ENCODE measurements at places on chromosomes 16 and 17.

DNA sequence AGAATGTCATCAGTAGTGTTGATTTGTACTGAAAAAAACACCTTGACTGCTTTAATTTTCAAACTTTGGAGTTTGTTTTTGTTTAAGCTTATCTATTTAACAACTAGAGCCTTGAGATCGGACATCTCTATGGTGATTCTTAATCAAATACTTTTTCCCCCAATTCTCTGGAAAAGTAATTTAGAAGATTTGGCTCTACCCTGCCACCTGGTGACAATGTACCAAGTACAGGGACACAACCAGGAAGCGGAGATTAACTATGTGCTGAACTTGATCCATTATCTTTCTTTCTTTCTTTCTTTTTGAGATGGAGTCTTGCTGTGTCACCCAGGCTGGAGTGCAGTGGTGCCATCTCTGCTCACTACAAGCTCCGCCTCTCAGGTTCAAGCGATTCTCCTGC lies 30.8 kb downstream of the USP43 start:
- DNase-seq, result no peak

GRCh38 chr16:11329891-11330290 lies 15.4 kb upstream of the RMI2 start:
- no peak for DNase-seq

GRCh38 chr17:78925234-78925633 lies at the start of gene TIMP2:
Gene TIMP2 (minus strand): TSS chr17:78925387. CDS start chr17:78925088, 299 bp downstream.
- no peak for DNase-seq

DNA sequence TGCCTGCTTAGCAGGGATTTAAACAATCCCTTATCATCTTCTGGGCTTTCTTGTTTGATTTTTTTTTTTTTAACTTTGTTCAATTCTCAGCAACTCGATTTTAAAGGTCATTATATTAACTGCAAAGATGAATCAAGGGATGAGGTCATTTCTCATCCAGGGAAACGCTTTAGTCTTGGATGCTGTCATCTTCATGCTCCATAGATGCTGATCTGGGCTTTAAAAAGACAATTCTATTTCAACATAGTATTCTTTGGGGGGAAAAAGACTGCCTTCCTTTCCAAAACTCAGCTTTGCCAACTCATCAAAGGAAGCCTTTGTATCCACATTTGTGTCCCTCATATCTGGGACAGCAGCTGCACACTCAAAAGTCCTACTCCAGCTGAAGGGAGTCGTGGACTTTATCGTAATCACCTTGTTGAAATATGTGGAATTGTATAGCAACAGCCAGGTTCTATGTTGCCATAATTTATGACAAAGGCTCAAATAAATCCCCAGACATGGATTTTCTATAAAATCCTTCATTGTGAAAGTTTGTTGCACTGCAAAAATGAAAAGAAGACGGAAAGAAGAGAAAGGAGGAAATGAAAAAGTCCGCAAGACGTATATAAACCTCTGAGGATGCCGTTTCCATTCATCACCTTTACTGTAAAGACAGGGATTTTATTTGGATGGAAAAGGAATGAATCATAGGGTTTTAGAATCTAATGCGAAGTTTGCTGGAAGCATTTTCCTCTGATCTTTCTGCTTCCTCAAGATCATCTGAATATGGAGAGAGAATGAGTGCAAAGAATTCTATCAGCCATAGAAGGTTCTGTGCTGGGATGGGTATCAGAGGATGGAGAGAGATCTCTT lies 48.6 kb upstream of the XYLT1 start:
- DNase-seq, result no peak

GRCh38 chr17:81019563-81020442 lies 15.1 kb upstream of the BAIAP2 start:
- no peak for DNase-seq

DNA sequence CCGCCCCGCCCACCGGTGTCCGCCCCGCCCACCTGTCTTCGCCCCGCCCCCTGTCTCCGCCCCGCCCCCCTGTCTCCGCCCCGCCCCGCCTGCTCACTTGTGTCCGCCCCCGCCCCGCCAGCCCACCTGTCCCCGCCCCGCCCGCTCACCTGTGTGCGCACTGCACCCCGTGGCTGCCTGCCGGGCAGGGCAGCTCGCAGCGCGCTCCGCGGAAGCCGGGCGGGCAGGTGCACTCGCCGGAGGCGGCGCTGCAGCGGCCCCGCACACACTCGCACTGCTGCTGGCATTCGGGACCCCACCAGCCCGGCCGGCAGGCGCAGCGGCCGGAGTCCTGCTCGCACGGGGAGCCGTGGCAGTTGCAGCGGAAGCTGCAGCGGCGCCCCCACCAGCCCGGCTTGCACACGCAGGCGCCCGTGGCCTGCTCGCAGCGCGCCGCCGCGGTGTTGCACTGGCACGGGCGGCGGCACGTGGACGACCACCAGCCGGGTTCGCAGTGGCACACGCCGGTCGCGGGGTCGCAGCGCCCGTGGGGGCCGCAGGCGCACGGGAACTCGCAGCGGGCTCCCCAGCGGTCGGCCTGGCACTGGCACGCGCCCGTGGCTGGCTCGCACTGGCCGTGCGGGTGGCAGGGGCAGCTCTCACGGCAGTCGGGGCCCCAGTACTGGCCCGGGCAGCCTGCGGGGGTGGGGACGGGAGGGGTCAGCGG lies 2.1 kb downstream of the SCARF1 start:
- DNase-seq, result no peak

DNA sequence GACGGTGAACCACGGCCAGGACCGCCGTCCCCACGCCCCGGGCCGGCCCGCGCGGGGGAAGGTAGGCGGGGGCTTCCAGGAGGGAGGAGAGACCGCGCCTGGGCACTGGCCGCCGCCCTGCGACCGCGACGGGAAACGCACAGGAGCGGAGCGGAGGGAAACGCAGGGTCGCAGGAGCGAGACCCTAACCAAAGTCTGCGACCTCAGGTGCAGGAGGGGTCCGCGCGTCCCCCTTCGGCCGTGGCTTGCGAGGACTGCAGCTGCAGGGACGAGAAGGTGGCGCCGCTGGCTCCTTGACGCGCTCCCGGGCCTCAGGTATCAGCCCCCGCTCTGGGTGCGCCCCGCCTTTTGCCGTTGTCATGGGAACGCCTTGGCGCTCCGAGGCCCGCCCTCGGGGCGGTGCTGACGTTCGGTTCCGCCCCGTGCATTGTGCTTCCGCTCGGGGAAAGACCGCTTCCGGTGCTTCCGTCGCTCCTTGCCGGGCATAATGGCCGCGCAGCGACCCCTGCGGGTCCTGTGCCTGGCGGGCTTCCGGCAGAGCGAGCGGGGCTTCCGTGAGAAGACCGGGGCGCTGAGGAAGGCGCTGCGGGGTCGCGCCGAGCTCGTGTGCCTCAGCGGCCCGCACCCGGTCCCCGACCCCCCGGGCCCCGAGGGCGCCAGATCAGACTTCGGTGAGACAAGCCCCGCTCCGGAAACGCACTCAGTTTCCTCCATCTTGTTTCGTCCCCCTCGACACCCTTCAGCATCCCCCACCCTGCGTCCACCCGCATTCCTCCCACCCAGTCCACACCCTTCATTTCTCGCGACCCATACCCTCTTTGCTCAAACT lies at the start of gene OVCA2:
OVCA2 (plus strand) TSS at position 462 of the 829 bp plus-strand sequence; CDS start at position 488, 26 bp downstream.
- peak; percentile 94 for DNase-seq

DNA sequence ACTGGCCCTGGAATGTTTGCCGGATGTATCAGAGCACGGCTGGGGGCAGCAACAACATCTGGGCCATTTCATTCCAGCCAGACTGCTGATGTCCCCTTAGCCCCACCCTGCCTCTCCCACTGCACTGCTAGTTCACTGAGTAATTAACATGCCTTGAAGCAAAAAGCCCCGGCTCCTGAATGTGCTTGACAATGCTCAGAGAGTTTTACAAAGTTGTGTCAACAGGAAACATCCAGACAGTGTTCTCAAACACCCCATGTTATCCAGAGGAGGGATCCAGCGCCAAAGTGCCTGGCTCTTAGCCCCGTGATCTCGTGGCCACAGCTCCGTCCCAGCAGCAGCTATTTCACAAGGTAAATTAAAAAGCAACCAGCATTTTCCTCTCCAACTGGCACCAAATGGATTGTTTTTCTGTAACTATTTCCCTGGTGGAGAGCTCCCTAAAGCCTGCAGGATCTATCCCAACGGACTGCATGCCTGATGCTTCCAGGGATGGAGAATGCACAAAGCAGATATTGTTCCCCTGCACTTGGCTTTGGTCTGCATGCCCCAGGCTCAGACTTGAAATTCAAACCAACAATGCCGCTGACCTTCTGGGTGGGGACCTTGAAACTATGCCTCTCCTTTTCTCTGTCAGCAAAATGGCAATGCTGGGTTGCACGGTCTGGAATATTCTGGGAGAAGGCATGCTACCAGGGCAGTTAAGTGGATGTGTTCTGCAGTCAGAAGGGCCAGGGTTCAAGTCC lies 115.6 kb upstream of the CDH5 start:
- no peak for DNase-seq

- no peak for DNase-seq
Measured at GRCh38 chr17:48575066-48575582, 3.0 kb downstream of the HOXB4 start.

All from activated CD8-positive, alpha-beta memory T cell treated with anti-CD3 and anti-CD28 coated beads for 48 hours (primary cell).